ENCODE measurements at places on chromosomes 3 and 15.
A peak's percentile ranks its signal among the peaks of the same experiment; 100 is the strongest.

- no peak for DNase-seq
Measured at GRCh38 chr3:171219258-171219657, 192.7 kb upstream of the SLC2A2 start.

DNA sequence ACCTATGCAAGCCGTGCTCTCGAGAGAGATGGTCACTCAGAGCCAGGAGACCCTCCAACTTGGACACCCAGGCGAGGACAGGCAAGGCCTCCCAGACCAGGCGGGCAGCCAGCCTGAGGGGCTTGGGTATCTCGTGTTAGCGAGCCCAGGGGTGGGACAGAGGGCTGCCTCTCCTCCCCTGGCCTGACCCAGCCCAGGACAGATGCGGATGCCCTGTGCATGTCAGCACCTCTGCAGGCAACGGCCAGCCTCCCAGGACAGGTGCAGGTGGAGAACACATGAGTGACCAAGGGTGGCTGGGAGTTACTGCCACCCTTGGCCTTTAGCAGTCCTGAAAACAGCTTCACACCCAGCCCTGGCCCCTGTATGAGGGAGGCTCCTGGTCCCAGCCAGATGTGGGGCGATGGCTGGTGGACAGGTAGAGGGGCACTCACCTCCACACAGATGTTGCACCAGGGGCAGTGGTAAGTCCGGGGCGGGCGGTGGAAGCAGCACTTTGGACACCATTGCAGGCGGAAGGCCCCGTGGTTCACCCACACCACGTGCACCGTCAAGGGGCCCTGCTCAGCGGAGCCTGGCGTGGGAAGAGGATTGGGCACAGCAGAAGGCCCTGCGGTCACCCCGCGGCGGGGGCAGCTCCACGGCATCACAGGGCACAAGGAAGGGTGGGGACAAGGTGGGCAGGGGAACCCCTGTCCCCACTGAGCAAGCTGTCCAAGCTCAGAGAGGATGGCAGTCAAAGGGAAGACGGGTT, 2.1 kb downstream of the ZDHHC19 start:
- DNase-seq = no peak

GRCh38 chr3:51955893-51956770, 951 bp downstream of the GPR62 start:
- DNase-seq = peak; percentile 50

DNA sequence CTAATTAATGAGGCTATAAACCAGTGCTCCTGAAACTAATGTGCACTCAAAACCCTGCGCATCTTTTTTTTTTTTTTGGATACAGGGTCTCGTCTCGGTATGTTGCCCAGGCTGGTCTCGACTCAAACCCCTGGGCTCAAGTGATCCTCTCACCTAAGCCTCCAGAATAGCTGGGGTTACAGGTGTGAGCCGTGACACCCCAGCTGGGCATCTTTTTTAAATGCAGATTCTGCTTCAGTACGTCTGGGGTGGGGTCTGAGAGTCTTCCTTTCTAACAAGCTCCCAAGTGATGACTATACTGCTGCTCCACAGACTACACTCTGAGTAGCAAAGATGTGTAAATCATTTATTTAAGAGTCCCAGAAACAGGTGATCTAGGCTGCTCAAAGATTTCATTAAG, 73.0 kb downstream of the BFSP2 start:
- no peak for DNase-seq

- no peak for DNase-seq
Measured at GRCh38 chr15:93217343-93217742, 128.3 kb upstream of the RGMA start.

- DNase-seq = no peak
Measured at GRCh38 chr3:57434041-57434440, 110.1 kb downstream of the DNAH12 start.

DNA sequence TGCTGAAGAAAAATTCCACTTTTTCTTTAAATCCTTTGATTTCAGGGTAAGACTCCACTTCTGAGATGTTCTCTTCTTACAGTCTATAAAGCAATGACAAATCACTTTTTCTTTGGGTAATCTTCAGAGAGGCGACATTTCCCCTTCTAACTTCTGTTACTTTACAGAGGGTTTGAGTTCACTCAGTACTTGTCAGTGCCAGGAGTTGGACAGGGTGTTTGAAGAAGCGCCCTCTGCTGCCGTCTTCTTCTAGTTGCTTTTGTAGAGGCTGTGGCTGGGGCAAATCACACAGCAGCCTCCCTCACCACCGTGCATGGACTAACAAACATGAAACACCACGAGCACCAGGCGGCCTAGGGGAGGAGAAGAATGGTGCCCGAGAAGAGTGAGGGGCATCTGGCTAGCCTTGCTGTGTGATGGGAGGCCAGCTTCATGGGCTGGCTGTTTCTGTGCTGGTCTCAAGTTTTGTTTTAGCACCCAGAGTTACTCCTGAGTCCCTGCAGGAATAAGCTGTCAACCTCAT, at the start of gene CD80:
CD80 (minus strand) TSS at position 174 of the 523 bp plus-strand sequence. CDS start 1,886 bp downstream, outside the sequence.
- peak; percentile 14 for DNase-seq

GRCh38 chr3:99499235-99500158, 138.9 kb upstream of the COL8A1 start:
- peak; percentile 31 for DNase-seq

- no peak for DNase-seq
Measured at GRCh38 chr3:44712455-44713075, at the start of gene ZNF502. Gene ZNF502, plus strand, starts transcription at chr3:44712660. Its CDS starts 7,602 bp downstream, at chr3:44720262.
